Putamen (tissue), 1 donor: ENCODE measurements at places on chromosomes 3 and 15.

DNA sequence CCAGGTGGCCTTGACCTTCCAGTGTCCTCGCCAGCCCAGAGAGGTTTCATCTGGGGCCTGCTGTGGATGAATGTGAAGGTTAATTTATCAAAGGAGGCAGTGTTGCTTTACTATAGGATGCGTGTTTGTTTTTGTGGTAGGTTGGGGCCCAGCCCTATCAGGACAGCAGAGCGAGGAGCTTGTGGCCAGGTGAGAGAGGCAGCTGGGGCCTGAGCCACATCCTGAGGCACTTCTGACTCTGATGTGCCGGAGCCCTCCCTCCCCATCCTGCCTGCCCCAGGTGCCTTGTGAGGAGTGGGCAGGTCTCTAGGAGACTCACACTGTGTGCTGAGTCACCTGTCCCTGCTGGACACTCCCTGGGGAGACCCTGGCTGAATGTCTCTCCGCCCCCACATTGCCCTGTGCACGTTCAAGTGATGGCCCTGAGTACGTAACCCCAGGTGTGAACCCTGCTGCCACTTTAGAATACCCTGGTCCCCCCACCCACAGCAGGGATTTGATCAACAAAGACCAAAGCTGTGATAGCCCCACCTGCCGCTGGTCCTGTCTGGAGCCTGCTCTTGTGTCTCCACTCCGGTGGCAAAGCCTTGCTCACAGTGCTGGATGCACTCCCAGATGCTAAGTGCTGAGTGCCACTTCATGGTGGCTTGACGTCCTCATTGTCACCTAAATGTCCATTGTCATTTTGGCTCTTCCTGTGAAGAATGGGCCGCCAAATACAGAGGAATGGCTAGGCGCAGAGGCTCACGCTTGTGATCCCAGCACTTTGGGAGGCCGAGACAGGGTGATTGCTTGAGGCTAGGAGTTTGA lies 16.0 kb downstream of the FBLN2 start:
- DNase-seq = no peak

- no peak for DNase-seq
Measured at GRCh38 chr3:122931636-122932035, 95.9 kb downstream of the SEMA5B start.

DNA sequence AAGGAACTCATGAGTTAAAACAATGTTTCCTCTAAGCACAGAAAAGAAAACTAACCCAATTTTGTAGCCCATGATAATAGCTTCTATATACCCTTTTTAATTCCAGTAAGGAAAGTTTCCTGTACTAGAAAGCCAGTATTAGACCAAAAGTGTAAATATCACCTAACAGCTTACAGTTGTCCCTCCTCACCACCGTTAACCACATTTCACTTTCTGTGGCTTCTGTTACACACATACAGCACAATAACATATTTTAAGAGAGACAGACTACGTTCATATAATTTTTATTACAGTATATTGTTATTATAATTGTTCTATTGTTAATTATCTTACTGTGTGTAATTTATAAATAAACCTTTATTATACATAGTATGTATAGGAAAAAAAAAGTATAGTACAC lies 74.1 kb downstream of the ZNF280D start:
- DNase-seq = no peak

DNA sequence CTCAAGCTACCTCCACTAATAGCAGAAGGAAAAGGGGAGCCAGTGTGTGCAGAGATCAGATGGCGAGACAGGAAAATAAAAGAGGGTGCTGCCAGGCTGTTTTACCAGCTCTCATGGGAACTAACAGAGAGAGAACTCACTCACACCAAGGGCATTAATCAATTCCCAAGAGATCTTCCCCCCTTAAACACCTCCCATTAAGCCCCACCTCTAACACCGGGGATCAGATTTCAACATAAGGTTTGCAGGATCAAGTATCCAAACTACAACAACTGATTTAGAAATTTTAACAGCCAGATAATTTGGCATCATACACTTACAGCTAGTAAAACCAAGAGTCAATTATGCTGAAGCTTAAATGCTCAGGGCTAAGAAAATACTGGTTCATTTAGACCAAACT lies 18.9 kb downstream of the CD200 start:
- no peak for DNase-seq

- no peak for DNase-seq
Measured at GRCh38 chr3:173529062-173529711, 131.6 kb downstream of the NLGN1 start.

GRCh38 chr15:101541501-101542292 lies 52.2 kb upstream of the PCSK6 start:
- DNase-seq = no peak

GRCh38 chr3:11651900-11652299 lies 8.2 kb upstream of the VGLL4 start:
- DNase-seq = peak; percentile 34

DNA sequence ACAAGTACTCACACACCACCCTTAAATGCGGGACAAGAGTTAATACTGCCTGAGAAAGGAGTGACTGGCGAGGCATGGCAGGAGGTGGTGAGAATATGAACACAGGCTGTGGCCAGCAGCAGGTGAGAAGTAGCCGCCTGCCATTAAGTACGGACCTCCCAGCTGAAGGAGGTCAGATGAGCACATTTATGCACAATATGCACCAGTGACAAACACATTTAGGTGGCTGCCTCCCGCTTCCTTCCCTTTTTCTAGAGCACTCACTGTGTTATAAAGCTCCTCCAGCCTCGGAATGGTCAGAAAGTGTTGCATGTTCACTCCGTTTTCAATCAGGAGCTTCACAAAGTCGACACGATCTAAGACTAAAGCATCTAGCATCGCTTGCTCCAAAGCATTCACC lies 52.4 kb downstream of the TRPM1 start:
- DNase-seq = no peak

DNA sequence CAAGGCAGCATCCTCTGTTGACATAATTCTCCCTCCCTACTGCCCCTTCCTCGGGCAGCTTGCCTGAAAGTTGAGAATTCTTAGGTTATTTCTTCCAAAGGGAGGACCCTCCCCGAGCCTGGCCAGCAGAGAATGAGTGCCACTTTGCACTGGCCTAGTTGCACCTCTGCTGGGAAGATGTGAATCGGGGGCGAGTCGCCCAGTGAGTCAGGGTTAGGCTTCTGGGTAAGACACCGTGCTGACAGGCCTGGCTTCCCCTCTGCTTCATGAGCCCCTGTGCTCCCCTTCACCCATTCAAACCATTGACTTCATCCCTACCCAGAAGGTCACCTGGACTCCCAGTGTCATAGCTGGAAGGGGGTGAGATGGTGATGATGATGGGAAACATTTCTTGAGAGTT lies 82.3 kb downstream of the AAGAB start:
- DNase-seq = no peak

- no peak for DNase-seq
Measured at GRCh38 chr3:140712301-140712700, 34.4 kb downstream of the TRIM42 start.

DNA sequence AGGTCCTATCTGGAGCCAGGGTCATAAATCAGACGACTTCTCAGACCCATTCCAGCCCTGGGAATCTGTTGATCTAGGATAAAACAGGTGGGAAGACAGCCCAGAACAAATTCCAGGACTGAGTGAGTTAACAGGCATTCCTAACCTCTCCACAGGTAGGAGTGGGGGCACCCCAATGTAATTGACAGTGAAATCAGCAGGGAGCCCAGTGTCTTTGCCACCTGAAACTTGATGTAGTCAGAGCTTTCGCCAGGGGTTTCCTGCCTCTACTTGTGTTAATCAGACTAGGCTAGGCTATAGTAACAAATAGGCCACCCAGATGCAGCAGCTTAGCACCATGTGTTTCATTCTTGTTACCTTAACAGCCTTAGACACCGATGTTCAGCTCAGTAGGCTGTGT lies 2.7 kb upstream of the HEG1 start:
- no peak for DNase-seq

DNA sequence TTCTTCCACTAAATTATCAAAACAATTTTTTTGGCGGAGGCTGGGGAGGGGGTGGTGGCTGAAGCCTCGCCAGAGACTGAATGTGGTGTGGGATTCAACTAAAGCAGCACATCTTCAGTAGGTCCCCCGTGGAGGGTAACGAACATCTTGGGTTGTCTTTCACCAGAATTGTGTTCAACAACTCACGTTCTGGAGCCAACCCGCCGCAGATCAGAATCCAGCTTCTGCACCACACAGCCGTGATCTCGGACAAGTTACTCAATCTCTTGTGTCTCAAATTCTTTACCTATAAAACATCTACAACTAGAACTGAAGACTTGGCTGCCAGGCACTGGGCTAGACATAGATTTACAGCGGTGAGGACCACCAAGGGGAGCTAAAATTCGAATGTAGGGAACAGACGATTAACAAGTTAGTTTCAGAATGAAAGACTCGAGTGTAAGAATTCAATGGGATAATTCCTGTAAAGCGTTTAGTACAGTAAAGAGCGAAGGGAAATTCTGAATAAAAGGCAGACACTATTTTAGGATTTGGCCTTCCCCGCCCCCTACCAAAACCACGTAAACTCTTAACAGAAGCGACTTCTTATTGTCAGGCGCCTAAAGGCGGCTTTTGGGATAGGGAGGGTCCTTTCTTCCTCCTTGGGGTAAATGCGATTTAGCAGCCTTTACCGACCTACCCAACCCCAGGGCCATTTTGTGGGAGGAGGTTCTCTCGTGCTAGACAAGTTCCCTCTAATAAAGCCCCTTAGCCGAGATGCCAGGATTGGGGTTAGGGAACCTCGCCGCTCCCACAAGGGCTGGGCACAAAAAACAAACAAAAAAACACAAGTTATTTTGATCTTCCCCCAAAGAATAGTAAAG lies 697 bp upstream of the RAB5A start:
- DNase-seq = peak; percentile 2

GRCh38 chr3:193225302-193226125 lies 15.5 kb upstream of the PLAAT1 start:
- no peak for DNase-seq

DNA sequence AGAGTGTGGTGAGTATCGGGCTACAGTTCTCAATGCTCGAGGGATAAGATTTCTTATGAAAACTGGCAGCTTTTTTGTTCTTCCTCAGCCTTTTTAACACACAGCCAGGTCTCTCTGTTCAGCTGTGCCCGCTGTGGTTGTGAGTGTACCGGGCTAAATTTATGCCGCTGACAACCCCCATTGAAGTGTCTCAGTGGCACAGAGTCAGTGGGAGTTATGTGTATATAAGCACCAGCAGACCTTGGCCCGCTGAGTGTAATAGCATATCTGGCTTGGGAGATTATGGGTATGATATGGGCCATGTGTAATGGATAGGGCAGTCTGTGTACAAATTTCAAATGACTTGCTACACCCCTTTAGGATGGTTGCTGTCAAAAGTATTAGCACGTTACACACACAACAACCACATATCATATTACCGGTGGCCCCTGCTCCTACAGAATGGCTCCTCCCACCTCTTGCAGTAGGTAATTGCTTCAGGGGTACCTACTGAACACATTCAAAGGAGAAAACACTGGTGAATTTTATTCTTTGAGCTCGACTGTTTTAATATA lies 26.9 kb upstream of the NR2F2 start:
- no peak for DNase-seq

GRCh38 chr15:63191895-63192618 lies 2.7 kb downstream of the RAB8B start:
- no peak for DNase-seq

DNA sequence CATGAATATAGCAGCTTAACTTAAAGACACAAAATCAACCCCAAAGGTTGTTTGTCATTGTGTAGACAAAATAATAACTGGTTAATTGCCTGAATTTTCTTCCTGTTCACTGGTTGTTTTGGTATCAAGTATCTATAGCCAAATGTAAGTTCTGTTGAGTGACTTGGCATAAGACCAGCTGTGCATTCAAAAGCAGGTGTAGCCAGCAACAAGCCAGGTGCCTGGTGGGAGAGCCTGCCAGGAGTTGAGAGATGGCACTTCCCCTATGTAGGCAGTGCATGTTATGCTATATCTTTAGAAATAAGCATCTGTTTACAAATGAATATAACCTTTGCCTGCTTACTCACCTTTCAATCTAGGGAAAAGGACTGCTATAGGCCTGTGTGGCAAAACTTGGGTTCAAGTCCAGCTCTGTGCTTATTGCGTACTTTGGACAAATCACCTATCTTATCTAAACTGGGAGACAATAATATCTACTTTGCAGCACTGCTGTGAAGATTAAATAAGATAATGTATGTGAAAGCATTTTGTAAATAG lies 84.9 kb upstream of the TBL1XR1 start:
- no peak for DNase-seq

GRCh38 chr3:120506828-120507774 lies 56.3 kb upstream of the FSTL1 start:
- DNase-seq = no peak

GRCh38 chr15:75104804-75105557 lies 81.6 kb downstream of the PPCDC start:
- DNase-seq = peak; percentile 36

DNA sequence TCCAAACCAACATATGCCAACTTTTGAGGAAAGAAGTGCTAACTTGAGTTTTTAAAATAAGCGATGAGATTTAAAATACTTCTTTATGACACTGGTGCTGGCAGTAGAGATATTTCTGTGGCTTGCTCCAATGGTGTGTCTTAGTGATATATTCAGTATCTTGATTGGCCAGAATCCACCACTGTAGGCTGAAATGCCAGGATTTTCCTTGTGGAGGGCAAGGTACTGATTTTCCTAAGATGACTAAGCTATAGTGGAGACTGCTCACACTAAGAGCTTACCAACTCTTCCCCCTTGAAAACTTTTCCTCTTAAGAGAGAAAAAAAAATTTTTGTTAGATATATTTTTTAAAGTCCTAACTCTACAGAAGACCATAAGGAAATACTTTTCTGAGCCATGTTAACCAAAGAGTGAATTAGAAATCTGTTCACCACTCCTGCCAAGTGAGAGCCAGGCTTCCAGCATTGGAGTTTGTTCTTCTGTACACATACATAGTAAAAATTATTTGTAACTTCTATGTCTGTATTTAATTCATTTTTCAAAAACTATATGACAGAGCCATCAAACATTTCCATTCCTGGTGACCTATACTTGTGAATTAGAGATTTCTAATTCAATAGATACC lies 109.1 kb downstream of the PPP2R3A start:
- DNase-seq = no peak

DNA sequence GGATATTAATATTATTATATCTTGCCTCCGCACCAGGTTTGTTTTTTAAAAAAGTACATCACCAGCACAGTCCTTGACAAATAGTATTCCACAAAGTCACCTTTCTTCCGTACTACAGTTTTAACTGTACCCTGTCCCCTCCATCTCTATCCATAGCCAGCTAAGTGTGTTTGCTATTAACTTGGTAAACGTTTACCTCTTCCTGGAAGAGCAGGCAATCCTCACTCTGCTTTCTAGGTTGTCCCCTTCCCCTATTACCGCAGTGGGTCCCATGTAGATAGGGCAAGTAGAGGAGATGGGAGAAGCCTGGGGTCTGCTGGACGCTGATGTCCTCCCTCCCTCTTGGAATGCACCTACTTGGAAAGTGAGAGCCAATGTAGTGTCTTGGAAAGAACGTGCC lies 83.9 kb upstream of the ETV5 start:
- no peak for DNase-seq
